DMS153 (cell line): ENCODE measurements at places on chromosomes 2 and 18.

- no peak for DNase-seq
These were observed 151.0 kb upstream of the PID1 start for GRCh38 chr2:229422063-229422462.

GRCh38 chr18:50687491-50687890 lies 127.6 kb downstream of the MAPK4 start:
- DNase-seq: peak; percentile 45

DNA sequence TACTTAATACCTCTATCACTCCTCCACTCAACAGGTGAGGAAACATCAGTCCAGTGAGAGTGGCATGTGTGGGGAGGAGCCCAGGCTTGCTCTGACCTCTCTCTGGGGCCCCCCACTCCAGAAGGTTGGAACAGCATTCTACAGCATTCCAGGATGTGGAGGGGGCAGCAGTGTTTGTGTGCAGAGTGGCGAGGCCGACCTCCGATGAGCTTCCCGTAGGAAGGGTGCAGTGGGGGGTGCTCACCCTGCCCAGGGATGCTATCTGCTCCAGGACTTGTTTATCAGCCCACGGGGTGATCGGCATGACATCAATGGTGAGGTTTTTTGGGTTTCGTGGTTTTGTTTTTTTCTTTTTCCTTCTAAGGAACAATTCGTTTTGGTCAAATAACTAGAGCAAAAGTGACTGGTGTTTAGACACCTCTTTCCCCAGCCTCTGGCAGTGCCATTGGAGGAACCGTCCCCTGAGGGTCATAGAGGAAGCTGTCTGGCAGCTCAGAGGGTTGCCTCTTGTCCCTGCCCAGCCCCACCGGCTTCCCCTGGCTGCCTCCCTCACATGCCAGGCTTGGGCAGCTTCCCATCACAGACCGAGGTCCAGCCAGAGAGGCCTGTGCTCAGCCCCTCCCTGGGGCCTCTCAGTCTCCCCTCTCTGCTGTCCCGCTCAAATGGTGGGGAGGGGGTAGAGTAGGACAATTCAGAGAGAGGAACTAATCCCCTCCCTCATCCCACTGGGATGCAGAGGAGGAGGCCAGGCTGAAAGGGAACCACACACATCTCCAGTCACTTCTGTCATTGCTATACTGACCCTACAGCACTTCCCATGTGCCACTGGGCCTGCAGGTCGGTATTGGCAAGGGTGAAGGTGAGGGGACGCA lies 96.5 kb downstream of the ZFP36L2 start:
- DNase-seq: no peak

DNA sequence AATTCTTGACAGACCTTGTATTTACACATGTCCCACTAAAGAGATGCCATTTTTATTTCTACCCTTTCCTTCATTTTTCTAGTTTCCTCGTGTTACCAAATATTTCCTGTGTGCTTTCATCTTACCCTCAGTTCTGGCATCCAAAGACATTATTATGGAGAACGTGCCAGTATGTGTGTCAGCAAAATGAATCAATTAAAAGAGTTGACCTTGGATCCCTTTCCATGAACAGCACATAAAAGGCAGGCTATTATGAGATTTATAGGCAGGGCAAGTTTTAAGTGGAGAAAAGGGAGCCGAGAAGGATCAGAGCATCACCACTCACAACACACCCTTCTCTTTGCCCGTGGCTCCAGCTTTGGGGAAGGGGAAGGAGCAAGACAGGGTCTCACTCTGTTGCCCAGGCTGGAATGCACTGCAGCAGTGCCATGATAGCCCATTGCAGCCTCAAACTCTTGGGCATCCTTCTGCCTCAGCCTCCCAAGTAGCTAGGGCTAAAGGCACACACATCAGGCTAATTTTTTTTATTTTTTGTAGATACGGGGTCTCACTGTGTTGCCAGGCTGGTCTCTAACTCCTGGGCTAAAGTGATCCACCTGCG lies 149.9 kb downstream of the GFPT1 start:
- DNase-seq: no peak

DNA sequence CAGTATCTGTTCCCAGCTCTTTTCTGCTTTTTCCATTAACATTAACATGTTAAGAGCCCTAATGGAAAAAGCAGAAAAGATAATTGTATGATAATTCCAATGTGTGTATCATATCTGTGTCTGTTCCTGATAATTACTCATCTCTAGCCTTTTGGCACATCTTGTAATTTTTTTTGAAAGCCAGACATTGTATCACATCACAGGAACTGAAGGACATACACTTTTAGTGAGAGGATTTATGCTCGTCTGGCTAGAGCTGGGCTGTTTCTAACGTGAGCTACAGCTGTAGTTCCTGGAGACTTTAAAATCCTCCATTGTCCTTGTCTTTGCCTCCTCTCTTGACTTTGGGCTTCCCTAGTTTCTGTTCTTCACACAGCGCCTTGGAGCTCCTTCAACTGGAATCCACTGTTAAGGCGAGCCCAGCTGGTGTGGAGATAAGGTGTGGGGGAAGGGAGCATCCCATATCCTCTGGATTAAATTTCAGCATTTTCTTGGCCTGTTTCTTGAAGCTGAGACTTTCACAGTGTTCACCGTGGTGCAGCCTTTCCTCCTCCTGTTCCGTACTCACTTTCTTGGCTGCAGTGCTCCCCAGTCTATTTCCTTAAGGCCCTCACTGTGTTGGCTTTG lies 211.5 kb downstream of the GALR1 start:
- DNase-seq: no peak

GRCh38 chr2:26387189-26387588 lies 14.5 kb upstream of the DRC1 start:
- no peak for DNase-seq

DNA sequence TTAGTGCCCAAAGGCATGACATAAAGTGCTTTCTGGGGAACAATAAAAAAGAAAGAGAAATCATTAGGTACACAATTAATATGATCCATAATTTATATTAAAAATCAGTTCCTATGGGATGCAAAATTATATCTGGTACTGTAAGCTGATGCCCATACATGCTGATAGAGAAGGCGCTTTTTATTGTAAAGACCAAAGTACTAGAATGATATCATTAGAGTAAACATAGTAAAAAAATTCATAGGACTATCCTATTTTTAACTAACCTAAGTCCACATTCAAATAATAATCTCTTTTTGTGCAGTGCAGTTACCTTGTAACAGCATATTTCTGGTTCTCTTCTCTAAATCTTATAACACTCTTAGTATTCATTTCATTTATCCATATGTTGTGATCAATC lies 252.2 kb downstream of the ASXL3 start:
- DNase-seq: no peak

DNA sequence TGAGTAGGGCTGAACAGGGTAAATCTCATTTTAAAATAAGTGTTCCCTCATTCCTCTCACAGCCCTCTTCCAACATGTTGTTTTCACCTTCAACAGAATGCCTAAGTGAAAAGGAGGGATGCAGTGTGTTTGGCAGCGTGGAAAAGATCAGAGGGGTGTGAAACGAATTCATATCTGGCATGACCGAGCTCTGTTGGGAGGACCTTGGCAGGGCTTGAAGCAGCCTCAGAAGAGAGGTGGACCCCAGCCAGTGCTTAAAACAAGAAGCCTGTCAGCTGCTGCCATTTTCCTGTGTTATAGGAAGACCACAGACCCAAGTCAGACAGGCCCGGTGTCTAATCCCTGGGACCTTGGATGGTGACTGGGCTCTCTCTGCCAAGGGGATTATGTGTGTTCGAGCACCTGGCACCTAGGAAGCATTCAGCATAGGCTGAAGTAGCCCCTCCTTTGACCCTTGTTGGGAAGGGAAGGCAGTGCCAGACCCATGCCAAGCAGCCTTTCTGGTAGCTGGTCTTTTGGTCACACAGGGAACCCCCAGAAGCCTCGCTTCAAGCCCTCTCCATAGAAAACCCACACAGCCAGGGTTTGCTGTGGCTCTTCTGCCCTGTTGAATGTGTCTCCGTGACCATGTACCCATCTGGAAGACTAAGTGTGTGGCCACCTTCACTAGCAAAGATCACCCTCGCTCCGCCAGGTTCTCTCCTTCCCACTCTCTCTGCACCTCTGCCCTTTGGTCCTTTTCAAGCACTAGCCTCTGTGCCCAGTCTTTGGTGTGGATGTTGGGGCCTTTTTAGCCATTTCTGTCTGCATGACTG lies 87.5 kb upstream of the ST3GAL5 start:
- no peak for DNase-seq

DNA sequence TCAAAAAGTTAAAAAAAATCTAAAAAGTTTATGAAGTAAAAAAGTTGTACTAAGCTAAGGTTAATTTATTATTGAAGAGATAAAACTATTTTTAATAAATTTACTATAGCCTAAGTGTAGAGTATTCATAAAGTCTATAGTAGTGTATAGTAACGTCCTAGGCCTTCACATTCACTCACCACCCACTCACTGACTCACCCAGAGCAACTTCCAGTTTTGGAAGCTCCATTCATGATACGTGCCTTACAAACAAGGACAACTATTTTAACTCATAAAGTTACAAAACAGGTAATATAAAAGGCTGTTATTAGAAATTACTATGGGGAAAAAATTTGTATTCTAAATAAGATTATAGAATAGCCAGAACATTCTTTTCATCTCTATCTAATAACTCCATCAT lies 158.9 kb upstream of the FN1 start:
- no peak for DNase-seq

GRCh38 chr2:198127627-198128026 lies 323.2 kb downstream of the PLCL1 start:
- no peak for DNase-seq

GRCh38 chr2:112187805-112188596 lies 49.8 kb downstream of the FBLN7 start:
- DNase-seq: peak; percentile 2

- no peak for DNase-seq
These were observed at the start of gene COL5A2 for GRCh38 chr2:189179570-189179950. Gene COL5A2, minus strand, starts transcription at chr2:189179761. Its CDS starts 157 bp downstream, at chr2:189179604.

- no peak for DNase-seq
These were observed 52.0 kb downstream of the FTCDNL1 start for GRCh38 chr2:199798831-199799580.

DNA sequence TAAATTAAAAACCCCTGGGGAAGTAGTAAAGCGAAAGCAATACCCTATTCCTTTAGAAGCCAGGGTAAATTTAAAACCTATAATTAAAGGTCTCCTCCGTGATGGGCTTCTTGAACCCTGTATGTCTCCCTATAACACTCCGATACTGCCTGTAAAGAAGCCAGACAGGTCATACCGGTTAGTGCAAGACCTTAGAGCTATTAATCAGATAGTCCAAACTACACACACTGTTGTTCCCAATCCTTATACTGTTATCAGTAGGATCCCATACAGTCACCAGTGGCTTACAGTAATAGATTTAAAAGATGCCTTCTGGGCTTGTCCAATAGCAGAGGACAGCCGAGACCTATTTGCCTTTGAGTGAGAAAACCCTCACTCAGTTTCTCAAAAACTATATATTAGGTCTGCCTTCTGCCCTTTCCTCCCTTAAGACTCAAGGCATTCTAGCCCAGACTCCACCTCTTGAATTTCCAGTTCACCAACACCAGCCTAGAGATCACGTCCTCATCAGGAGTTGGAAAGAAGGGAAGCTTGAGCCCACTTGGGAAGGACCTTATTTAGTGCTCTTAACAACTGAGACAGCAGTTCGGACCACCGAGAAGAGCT lies 12.4 kb upstream of the SAP130 start:
- DNase-seq: no peak

GRCh38 chr2:120858361-120859106 lies 122.9 kb downstream of the GLI2 start:
- no peak for DNase-seq

- no peak for DNase-seq
These were observed 442.7 kb upstream of the MEIS1 start for GRCh38 chr2:65992198-65992554.

- DNase-seq: peak; percentile 48
These were observed at the start of gene SLC16A14 for GRCh38 chr2:230068651-230069055. Gene SLC16A14, minus strand, starts transcription at chr2:230068924. Its CDS starts 9,572 bp downstream, at chr2:230059352.

DNA sequence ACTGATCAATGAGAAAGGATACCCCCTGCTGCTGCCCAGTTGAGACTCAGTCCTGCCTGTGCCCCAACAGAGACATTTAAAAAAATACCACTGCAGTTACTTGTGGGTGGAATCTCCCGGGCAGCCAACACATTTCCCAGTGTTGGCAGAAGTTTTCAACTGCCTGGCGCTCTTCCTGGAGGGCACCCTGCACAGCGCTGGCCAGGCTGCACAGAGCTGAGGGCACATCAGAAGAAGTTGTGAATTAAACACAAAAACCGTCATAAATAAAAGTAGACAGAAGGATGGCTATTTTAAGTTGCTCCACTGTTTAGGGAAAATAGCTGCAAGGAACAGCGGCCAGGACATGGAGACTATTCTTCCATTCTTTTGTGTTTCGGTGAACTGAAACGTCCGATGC lies 110.2 kb upstream of the THOC1 start:
- no peak for DNase-seq

DNA sequence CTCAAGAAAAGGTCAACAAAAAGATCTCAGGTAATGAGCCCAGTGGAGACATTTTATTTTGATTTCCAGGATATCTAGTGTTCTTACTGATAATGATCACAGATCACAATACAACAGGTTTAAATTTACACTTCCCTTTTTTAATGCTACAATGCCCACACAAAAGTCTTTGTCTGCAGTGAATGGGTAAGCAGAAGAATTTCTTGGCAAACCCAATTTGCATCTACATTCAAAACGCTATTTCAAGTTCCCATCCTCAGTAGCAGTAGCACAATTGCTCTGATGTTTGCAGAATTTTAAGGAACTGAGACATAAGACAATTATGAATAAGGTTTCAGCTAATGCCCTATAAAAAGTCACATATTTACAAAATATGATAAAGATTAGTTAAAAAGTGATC lies 929.4 kb upstream of the PIK3C3 start:
- no peak for DNase-seq

- DNase-seq: no peak
These were observed 16.0 kb downstream of the LANCL1 start for GRCh38 chr2:210460322-210461227.

DNA sequence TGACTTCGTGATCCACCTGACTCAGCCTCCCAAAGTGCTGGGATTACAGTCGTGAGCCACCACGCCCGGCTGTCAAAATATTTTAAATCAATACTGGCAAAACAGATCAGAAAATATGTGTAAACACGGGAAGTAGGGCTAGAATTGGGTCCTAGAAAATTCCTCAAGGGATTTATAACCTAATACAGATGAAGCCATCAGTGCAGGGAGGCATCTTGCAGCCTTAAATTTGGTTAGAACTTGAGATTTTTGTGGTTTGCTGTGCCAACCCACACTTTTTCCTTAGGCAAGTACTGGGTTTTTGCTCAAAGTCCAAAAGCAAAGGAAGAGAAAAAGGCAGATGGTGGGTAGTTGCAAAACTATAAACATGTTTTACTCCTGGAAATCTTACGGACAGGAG lies 33.7 kb upstream of the NFE2L2 start:
- no peak for DNase-seq

DNA sequence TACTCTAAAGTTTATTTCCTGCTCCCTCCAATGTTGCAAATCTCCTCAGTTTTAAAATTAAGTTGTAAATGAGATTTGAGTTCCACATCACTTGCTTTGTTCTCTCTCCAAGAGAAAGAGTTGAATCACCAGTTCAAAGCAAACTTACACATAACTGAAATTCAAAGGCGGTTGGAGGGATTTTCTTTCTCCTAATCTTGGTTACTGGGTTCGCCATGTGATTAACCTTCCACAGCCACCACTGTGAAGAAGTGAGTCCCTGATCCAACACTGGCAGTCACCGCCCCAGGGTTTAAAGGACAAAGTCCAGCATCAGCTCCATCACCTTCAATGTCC lies 247.1 kb downstream of the MYCN start:
- no peak for DNase-seq
